ENCODE measurements at places on chromosomes 12 and 14. TPM values are rescaled to one million over a fixed set of nuclear protein-coding genes. Genes with fewer than 3 reads are reported as not detected.
A peak's percentile ranks its signal among the peaks of the same experiment; 100 is the strongest.

DNA sequence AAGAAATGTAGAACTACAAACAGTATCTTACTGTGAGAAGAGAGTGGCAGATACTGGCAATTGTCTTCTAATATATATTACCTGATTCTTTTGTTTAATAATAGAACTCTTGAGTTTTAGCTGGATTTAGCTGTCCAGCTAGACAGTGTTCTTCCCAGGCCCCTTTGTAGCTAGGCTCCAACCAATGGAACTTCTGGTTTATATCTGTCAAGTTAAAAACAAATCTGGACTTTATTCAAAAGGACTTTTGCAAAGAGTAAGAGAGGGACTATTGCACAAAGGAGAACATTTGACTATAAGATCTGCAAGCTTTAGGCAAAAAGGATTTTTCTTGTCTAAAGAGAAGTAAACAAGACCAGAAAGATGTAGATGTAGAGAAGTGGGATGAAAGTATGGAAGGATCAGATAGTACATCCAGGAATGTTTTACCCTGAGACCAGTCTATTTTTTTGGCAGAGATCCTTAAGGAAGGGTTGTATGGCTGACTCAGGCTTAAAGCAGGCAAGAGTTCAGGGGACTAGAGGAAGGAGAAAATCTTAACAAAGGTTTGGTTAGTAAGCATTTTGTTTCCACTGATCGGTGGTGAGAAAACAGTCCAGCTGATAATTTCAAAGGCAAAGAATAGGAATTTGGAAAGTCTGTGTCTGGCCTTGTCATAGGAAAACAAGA, 111.1 kb upstream of the PLEKHA5 start:
- DNase-seq, result peak; percentile 65

DNA sequence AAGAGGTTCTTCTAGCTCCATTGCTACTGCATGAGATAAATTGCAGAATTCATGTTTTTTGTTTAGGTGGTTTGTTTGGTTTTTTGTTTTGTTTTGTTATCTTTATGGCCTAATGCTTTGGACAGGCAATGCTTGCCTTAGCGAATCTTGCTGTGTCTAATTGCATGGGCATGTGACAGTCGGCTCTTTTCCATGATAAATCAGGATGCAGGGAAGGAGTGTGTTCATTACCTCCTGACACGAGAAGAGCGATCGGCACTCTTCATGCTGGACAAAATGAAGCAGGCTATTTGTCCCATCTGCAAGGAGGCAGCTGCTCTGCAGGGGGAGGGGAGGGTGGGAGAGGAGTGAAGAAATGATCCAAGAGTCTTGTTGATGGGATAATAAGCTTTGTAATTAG, 6.5 kb downstream of the CCDC60 start:
- no peak for DNase-seq

GRCh38 chr14:103872481-103873113, 25.2 kb upstream of the PPP1R13B start:
- DNase-seq, result no peak

DNA sequence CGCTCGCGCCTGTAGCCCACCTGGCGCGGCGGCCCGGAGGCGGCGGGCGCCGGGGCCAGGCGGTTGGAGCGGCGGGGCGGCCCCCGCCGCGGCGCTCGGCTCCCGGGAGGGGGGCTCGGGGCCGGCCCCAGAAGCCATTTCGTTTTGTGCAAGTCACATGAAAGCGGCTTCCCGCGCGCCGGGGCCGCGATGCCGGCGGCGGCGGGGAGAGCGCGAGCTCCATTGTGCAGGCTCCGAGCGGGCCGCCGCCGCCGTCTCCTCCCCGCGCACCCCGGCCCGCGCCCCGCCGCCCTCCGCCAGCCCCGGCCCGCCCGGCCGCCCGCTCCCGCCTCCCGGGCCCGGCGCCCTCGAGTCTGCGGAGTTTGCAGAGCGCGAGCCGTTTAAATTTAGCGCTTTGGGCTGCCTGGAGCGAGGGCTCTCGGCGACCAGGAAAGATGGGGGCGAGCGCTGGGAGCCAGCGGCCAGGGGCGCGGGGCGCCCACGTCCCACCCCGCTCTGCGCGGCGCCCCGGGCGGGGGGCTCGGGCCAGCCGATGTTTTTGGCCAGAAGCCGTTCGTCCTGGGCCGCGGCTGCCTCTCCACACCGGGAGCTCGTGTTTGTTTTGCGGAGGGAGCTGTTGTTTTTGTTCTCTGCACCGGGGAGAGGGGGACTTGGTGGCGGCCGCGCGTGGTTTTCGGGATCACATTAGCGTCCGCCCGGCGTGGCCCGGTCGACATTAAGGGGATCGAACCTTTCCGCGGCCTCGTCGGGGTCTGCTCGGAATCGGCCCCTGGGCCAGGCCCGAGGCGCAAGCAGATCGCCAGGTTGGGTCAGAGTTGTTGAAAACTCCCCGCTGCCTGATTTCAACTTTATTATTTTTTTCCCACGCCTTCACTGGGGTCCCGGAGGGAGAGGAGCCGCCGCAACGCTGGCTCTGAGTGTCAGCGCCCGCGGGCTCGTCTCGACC, 982 bp downstream of the BCL7A start:
- peak; percentile 47 for DNase-seq

- no peak for DNase-seq
Measured at GRCh38 chr12:98758331-98758730, 113.2 kb downstream of the APAF1 start.

DNA sequence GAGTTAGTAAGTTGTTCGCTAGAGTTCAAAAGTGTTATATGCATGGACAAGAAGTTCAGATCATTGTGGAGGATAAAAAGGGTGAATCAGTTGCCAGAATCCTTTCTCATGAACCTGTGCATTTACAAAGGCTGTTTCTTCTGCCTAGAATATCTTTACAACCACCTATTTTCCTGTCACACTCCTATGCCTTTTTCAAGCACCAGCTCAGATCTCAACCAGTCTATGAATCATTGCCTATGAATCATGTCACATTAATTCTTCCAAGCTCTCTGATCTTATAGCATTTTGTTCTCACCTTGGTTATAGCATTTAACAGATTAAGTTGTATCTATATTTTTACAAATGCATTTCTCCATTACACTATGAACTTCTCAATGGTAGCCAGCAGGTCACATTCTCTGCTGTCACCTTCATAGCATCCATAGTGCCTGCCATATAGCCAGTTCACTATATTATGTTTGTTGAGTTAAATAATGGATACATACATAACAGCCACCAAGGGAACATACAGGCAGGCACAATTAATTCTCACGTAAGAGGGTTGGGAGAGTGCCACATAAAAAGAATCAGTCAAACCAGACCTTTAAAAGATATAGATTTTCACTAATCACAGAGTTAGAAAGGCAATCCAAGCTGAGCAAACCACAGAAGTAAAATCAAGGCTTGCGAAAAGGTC, 573.0 kb downstream of the FOXG1 start:
- no peak for DNase-seq

- no peak for DNase-seq
Measured at GRCh38 chr12:89470741-89471509, 53.7 kb downstream of the GALNT4 start.

GRCh38 chr12:40614923-40615322, 77.3 kb upstream of the CNTN1 start:
- no peak for DNase-seq

DNA sequence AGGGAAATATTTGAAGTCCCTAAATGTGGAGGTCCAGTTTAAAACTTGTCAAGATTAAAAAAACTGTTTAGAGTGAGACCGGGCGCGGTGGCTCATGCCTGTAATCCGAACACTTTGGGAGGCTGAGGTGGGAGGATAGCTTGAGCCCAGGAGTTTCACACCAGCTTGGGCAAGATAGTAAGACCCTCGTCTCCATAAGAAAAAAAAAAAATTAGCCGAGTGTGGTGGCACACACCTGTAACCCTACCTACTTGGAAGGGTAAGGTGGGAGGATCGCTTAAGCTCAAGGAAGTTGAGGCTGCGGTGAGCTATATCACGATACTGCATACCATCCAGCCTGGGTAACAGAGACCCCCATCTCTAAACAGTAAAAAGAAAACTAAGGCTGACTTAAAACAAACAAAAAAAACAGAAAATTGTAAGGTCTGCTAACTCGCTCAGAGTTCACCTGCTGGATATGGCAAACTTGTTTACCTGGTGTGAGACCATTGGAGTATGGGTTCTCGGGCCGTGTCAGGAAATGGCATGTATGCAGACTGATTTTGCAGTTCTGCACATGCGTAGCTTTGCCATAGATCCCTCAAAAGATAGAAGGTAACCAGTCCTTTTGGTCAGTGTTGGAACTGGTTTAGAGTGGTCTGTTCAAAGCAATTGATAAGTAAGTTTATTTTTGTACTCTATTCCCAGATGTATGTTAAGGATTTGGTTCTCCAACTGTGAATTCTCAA, 2.1 kb downstream of the RNF10 start:
- DNase-seq, result no peak

Gene CLEC4D
- not detected for total RNA-seq

Gene SLC2A13
- 1.6 TPM for total RNA-seq

Gene RERG
- not detected for total RNA-seq

All from SJSA1 (cell line).